ENCODE measurements at places on chromosomes 5 and 9.

GRCh38 chr5:173178369-173178910 lies 34.1 kb downstream of the BNIP1 start:
- no peak for DNase-seq

DNA sequence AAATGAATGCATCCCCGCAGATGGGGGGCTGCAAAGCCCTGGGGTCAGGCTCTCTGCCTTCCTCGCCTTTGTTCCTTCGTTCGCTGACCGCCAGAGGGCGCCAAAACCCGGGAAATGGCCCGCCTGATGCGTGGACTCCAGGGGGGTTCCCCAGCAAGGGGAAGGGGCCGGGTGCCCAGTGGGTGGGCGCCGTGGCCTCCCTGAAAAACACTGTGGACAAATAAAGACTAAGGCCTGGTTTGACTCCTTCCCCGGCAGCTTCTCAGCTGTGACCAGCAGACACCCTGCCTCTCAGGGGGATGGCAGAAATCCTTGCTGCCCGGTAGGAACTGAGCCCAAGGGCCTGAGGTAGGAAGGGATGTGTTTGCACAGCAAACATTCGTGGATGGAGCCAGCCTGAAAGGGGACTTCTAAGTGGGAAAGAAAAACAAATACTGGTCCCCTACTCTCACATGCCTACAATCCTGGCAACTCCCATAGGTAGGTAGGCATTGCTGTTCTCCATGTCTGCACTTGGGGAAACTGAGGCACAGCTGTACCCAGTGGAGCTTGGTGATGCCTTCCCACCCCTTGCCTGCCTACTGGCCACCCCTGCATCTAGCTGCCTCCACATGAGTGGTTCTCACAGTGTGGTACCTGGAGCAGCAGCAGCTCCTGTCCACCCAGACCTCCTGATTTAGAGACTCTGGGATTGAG lies 57.7 kb downstream of the DUSP1 start:
- peak; percentile 83 for DNase-seq

DNA sequence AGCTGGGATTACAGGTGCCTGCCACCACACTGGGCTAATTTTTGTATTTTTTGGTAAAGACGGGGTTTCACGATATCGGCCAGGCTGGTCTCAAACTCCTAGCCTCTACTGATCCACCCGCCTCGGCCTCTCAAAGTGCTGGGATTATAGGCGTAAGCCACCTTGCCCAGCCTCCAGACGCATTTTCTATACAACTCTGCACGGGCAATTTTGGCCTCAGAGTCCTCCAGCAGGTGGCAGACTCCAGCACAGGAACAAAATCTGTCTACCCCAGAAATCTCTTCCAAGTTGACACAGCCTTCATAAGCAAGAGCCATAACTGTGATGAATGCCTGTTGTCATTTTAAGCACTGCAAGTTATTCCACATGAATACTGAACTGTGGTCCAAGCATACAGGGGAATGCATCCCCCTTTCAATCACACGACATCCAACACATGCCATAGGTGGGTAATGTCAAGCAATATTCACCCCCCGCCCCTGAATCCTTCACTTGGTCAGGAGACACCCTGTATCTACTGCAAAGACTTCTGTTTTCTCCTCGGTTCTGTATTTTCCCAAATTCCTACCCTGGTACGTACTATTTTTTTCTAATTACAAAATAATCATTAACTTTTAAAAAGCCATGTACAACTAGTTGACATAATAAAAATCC lies 50.8 kb downstream of the ALDH7A1 start:
- DNase-seq: no peak

DNA sequence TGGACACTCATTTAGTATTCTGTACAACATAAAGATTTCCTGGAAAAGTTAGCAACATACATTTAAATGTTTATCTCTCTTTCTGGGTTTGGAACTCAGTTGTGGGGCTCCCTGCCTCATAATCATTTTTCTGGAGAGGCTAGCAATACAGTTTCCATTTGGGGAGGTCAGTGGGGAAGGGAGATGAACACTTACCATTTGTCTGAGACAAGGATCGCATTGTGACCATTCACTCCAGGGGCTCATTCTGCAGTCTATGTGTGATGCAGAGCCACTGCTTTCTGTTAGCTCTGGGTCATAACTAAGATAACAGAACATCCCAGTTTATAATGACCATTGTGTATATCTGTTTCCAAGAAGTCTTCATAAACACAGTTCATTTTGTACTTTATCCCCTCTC lies 22.4 kb downstream of the C9 start:
- DNase-seq: no peak

- no peak for DNase-seq
Measured at GRCh38 chr5:74035521-74035937, 409.5 kb downstream of the ARHGEF28 start.
